ENCODE measurements at places on chromosomes 6 and 20.
A peak's percentile ranks its signal among the peaks of the same experiment; 100 is the strongest.

GRCh38 chr20:16445482-16445881 lies 127.8 kb downstream of the KIF16B start:
- no peak for DNase-seq

- DNase-seq = no peak
Observed at GRCh38 chr20:51902933-51903332, 100.6 kb upstream of the SALL4 start.

DNA sequence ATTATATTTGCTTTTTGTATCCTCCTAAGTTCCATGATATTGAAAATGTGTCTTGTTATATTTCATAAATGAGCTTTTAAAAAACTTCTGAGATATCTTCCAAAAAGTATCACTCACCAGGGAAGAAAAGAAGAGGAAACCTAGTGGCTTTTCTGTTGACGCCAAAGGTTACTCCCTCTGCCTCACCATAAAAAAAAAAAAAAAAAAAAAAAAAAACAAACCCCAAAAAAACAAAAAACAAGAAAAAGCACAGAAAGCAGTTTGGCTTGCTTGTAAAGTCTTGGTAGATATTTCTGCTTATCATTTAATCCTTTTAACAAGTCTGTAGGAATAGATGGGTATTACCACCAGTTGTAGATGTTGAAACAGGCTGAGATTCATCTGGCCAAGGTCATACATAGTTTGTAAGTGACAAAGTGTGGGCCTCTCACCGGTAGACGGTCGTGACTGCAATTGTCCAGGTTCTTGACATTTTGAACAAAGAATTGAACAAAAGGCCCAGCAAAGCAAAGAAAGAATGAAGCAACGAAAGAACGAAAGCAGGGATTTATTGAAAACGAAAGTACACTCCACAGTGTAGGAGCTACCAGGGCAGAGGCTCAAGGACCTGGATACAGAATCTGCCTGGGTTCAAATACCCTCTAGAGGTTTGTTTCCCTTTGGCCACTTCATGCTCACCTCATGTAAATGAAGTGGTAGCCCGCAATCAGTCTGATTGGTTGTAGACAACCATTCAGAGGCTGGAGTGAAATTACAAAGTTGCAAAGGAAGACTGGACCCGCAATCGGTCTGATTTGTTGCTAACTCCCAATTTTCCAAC lies 11.6 kb upstream of the ELOVL5 start:
- DNase-seq = no peak

DNA sequence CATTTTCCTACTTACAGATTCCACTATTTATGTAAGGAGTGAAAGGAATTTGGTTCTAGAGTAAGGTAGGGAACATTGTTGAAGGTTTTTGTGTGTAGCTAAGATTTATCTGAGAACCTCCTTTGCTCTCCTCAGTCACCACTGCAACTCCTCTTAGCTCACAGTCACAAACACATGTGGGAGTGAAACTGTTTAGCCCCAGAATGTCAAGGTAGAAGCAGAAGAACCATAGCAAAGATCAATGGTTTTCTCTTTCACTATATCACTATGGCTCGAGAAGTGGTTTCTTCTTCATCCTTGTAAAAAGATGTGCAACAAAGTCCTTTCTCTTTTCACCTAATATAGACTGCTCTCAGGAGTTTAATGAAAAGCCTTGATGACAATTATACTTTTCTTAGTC lies 6.5 kb upstream of the DEFB112 start:
- DNase-seq = no peak

DNA sequence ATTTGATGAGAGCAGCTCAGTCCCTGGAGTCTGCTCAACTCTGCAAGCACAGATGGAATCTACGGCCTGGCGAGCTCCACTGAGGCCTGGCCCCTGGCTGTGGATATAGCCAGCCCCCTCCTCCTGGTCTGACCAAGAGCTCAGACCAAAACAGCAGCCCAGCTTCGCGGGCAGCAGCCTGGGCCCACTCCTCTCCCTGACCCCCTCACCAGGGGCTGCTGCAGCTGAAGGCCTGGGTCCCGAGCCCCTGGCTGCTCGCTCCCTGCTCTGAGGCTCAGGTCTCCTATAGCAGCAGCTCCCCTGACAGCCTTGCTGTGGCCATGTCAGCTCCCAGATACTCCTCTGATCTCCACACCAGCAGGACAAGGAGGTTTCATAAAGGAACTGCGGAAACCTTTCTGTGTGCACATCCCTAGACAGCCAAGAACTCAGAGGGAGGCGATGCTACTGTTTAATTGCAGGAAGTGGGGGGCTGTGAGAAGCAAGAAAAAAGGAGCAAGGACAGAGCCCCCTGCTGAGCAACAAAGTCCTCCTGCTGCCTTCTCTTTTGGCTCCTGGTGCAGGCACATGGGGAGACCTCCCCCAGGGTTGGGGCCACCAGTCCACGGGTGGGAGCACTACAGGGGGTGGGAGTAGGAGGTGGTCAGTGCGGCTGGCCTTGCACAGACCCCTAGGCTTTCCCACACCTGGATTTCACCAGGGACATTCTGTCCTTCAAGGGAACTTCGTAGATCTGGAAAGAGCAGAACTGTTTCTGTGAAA lies 38.7 kb upstream of the CST5 start:
- no peak for DNase-seq

- peak; percentile 74 for DNase-seq
Observed at GRCh38 chr6:47146431-47147174, 104.5 kb upstream of the ADGRF1 start.

DNA sequence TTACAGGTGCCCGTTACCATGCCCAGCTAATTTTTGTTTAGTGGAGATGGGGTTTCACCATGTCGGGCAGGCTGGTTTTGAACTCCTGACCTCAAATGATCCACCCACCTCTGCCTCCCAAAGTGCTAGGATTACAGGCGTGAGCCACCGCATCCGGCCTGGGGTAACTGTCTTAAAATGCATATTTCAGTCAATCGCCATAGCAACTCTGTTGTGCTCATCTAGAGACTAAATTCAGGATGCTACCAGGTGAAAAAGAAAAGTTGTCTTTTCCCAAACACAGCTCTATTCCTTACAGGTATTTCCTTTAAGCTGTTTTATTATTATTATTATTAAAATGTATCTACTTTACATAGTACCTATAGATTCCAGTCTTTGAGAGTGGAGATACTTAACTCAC lies 66.6 kb downstream of the RNF182 start:
- DNase-seq = no peak

DNA sequence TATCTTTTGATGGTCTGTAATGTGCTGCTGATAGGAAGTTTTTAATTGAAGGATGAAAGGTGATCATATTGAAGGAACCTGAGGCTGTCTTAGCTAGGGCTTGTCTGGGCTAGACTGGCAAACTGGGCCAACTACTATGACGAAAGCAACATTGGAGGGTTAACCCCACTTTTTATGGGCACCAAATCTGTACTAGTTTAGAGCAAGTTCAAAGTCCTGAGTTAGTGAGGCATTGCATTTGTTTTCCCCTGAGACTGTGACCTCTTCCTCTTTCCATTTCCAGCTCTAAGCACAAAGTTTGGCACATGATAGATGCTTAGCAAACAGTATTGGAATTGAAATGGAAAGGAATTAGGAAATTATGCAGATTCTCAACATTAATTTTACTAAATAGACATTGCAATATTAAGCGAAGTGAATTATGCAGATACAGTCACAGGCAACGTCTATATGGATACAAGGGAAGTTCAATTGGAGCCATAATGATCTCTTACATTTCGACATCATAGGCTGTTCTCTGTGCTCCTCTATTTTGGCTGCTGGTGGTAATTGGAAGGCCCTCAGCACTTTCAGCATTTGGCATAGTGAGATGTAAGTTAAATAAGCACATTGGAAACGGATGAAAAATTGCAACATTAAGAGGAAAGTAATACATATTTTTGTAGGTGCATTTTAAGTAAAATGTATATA lies 22.2 kb downstream of the CEP57L1 start:
- DNase-seq = no peak

- DNase-seq = no peak
Observed at GRCh38 chr20:17832236-17832915, 132.6 kb downstream of the BANF2 start.

DNA sequence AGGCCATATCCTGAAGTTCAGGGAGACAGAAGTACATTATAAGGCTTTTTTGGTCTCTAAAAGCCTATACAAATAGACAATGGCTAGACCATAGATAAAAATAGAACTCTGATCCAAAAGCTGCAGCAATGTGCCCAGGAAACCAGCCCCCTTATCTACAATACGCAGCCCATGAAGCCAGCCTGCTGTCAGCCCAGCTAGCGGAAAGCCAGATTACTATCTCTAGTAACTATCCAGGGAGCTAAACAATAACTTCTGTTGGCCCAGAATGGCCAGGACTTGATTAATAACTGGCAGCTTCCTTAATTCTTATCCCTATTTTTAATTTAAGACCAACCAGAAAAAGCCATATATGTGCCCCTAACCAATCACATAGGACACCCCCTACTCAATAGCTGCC lies 160.4 kb upstream of the SMLR1 start:
- DNase-seq = no peak

DNA sequence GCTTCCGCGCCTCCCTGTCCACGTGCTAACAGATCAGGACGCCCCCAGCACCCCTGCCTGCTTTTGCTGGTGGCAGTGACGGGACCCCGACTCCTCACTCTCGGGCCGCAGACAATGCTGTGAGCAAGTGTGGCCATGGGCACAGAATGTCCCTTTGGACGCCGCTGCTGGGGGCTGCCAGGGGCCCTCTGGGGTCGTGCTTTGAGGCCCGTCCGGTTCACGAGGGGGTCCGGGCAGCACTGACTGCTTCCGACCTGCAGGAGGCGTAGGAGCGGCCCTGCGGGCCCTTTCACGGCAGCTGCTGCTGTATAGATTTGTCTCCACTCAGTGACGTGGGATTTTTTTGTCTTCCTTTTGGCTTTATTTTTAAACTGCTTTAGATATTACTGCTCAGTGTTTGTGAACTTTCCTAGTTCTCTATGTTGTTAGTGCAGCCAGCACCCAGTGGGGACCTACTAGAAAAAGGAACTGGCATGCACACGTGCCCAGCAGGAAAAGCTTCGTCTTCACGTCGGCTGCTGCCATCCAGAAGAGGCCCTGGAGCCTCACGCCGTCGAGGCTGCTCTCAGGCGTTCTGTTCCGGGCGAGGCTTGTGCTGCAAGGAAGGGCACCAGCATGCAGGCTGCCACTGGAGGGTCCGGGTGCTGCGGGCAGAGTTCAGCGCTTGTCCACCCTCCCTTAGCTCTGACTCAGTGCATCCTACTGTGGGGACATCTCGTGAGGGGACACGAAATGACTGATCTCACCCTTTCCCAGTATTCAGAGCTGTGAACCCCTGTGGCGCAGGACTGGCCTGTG lies 21.7 kb downstream of the UCKL1 start:
- DNase-seq = no peak

DNA sequence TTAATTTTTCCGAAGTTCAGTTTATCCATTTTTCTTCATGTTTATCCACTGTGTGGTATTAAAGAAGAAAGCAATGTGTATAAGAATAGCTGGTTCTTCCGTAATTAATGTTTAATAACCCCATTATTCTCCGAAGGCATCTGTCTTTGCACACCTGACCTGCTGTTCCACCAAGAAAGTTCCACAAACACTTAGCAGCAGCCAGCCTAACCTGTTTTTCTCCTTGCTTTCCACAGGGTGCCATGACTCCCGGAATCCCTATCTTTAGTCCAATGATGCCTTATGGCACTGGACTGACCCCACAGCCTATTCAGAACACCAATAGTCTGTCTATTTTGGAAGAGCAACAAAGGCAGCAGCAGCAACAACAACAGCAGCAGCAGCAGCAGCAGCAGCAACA lies 7.4 kb downstream of the TBP start:
- DNase-seq = no peak

- DNase-seq = no peak
Observed at GRCh38 chr20:6480328-6481200, 286.9 kb upstream of the BMP2 start.

- peak; percentile 84 for DNase-seq
Observed at GRCh38 chr6:134431421-134431859, 113.5 kb upstream of the SGK1 start.

- peak; percentile 65 for DNase-seq
Observed at GRCh38 chr6:157989541-157990289, 8.1 kb downstream of the SYNJ2 start.

DNA sequence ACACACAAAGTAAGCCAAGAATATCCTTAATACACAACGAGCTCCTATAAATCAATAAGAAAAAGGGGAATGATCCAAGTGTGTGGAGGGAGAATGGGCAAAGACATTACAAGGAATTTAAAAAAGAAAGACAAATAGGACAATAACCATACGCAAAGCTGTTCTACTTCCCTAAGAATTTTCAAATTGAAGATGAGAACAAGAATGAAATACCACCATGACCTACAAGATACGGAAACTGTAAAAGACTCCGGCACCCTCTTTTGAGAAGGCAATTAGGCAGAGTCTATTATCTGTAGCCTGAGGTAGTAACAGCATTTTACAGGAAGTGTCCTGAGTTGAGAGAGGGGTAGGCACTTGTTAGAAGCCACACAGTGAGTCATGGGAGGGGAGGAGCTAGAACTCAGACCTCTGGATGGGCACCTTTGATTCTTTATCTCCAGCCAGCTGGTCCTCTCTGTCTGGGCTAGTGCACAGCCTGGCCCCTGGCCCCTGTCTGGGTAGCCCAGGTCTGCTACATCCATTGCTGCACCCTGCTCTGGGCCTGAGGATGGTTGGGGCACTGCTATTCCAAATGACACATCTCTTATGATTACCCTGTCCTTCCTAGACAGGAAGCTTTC lies 15.3 kb downstream of the RSPO4 start:
- no peak for DNase-seq

DNA sequence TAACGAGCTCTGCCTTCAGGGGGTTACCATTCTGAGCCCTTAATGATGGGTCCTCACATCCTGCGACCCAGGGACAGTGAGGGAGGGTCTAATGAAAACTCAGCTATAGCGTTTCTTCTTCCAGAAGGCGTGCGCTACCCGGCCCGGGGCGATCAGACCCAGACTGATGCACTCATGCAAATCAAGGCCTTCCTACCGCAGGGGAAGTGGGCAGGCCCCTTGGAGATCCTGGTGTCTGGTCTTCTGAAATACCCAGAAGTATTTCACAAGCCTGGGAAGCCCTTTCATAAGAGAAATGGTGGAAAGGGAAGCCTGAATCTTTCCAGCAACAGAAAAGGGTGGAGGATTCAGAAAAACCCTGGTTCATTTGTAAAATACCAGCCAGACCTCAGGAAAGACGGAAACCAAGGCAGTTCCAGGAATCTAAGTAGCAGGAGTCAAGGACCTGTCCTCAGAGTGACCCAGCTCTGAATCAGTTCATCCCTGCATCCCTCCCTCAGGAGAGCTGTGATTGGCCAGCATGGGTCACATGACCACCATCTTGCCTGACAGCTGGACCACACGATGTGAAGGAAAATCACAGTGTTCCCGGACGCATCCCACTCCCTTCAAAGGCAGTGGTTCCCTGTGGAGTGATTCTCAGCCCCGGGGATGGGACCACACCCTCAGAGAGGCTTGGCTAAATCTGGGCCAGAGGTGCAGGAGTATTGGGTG lies 12.7 kb downstream of the BFSP1 start:
- DNase-seq = no peak

- DNase-seq = peak; percentile 64
Observed at GRCh38 chr6:54291146-54291545, 17.1 kb upstream of the TINAG start.

GRCh38 chr6:52596371-52597028 lies 19.6 kb upstream of the TRAM2 start:
- no peak for DNase-seq

GRCh38 chr20:19888269-19888671 lies 128.9 kb upstream of the NAA20 start:
- no peak for DNase-seq

- DNase-seq = no peak
Observed at GRCh38 chr6:14459315-14459714, 341.7 kb downstream of the CD83 start.

All from fibroblast of skin of back (primary cell).